ENCODE measurements at places on chromosomes 13 and 19. TPM values are rescaled to one million over a fixed set of nuclear protein-coding genes. Genes with fewer than 3 reads are reported as not detected.
A peak's percentile ranks its signal among the peaks of the same experiment; 100 is the strongest.

The TEX101 gene
- total RNA-seq: not detected

The METTL21C gene
- total RNA-seq: not detected

GRCh38 chr19:55347442-55348009, 7.0 kb downstream of the COX6B2 start:
- no peak for DNase-seq

DNA sequence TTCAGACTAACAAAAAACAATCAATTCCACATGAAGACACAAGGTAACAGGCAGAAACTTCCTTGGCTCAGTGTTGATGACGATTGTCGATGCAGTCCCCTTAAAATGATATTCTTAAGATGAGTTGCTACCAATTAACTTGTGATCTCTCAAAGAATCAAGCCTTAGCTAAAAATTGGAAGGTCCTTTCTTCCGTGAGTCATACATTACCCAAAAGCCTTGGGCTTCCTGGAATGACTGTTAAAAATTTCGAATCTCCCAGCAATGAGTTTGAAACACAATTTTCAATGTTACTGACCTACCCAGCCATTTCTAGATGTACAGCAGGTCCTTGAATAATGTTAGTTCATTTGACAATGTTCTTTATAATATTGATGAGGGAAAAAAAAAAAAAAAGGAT, 28.0 kb upstream of the RB1 start:
- no peak for DNase-seq

GRCh38 chr19:35262101-35262761, 6.5 kb upstream of the USF2 start:
- DNase-seq: peak; percentile 40
